ENCODE measurements at places on chromosomes 1 and 21. TPM values are rescaled to one million over a fixed set of nuclear protein-coding genes. Genes with fewer than 3 reads are reported as not detected.

CR2 gene
- total RNA-seq, result not detected

FCMR gene
- total RNA-seq, result 0.46 TPM

FAM131C gene
- 0.76 TPM for total RNA-seq

DNASE2B gene
- not detected for total RNA-seq

CSMD2 gene
- total RNA-seq, result 3.2 TPM

ATP1A4 gene
- not detected for total RNA-seq

TMEM81 gene
- total RNA-seq, result 2.3 TPM

USP24 gene
- total RNA-seq, result 27.8 TPM

EVA1B gene
- 231 TPM for total RNA-seq

TMEM82 gene
- not detected for total RNA-seq

LCE2C gene
- total RNA-seq, result not detected

TTC34 gene
- 0.22 TPM for total RNA-seq

OR2T35 gene
- not detected for total RNA-seq

All from HFFc6 (cell line).